ENCODE measurements at places on chromosomes 3 and 15.

GRCh38 chr3:38454178-38454883, 641 bp downstream of the ACVR2B start:
- peak; percentile 52 for DNase-seq

DNA sequence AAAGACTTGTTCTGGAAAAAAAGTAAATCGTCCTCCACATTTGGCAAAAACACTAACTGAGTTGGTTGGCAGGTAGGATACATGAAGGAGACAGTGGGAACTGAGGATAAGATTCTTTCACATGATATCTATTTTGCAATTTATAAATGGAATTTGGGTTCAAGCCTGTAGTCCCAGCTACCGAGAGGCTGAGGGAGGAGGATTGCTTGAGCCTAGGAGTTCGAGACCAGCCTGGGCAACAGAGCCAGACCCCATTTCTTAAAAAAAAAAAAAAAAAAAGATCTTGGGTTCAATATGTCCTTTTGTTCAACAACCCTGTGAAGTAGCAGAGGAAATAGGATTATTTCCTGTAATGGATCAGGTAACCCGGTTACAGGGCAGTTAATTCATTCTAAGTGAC, 35.7 kb upstream of the CFAP161 start:
- DNase-seq = no peak

DNA sequence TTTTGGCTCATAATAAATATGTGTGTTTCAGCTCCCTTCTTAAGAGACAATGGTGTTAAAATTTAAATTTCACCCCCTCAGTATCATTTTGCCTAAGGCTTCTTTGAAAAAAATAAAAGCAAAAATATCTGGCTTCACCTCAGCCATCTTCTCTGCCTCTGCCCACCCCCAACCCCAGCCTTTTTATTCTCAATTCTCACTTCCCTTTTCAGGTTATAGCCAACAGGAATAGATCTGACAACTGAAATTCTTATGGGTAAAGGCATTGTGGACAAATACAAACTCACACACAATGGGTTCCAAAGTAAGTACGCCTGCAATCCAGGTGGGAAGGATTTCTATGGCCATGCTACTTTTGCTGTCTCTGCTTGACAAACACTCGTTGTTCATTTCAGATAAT, 399.0 kb upstream of the ARRDC4 start:
- no peak for DNase-seq

GRCh38 chr3:122582390-122582789, 4.9 kb downstream of the PARP15 start:
- no peak for DNase-seq

GRCh38 chr3:182005701-182006100, 294.0 kb downstream of the SOX2 start:
- no peak for DNase-seq
